ENCODE measurements at places on chromosomes 1 and 21.

DNA sequence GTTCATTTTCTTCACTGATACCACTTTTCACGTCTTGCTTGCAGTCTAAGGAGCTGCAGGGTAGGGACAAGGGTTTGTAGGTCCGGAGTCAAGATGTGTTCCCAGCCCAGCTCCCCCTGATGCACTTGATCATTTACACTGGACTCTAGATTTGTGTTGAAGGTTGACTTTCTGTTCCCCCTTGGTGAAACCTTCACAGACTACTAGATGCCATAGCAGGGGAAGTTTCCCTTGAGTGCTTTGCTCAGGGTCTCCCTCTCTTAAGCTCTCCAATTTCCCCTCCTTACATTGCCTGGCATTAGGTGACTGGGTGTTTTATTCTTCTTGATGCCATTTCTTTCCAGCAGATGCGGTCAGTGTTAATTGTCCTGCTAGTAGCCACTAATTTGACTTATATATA lies 8.0 kb upstream of the RAB3GAP2 start:
- DNase-seq = no peak

GRCh38 chr1:36880155-36881067 lies 153.9 kb downstream of the GRIK3 start:
- no peak for DNase-seq

DNA sequence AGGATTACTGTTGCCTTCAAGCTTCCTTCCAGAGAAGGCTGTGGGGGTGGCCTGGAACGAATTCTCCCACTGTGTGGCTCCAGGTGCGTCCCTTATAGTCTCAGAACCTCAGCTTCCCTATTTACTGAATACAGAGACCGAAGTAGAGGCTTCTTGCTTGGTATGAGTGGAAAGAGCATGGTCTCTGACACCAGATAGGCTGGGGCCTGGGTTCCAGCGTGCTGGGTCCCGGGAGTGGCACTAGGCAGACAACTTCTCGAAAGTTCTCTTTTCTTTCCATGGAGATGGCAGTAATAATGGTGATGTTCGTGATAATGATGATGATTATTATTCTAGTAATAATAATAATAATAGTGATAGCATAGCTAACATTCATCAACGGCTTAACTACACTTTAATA lies 161.7 kb downstream of the PTPRU start:
- no peak for DNase-seq

- DNase-seq = no peak
Measured at GRCh38 chr1:1602968-1603506, 3.1 kb upstream of the FNDC10 start.

DNA sequence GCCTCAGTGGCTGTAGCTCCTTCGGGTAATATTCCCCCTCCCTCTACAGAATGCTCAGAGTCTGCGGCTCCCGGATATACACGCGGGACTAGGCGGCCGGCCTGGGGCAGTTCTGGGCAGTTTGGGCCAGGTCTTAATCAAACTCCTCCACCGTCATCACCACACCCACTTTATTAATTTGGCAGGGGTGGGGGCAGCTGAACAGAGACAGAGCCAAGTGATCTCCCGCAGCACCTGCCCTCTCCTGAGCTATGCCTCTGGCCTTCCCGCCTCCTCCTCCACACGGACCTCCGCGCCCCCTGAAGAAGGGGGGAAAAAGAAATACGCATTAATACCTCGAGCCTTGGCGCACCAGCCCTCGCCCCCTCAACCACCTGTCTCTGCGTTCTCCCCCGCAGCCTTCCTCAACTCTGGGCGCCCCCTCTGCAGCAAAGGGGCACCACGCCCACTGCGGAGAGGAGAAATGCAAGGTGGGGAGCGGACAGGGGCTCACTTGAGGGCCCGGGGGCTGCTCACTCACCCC lies 42.6 kb downstream of the CD34 start:
- DNase-seq = no peak
